Calu3 (cell line): ENCODE measurements at places on chromosomes 2 and 18.

- DNase-seq = no peak
These were observed 480.8 kb downstream of the PLCL1 start for GRCh38 chr2:198285216-198285615.

GRCh38 chr18:10851824-10852319, 297.5 kb downstream of the PIEZO2 start:
- no peak for DNase-seq

DNA sequence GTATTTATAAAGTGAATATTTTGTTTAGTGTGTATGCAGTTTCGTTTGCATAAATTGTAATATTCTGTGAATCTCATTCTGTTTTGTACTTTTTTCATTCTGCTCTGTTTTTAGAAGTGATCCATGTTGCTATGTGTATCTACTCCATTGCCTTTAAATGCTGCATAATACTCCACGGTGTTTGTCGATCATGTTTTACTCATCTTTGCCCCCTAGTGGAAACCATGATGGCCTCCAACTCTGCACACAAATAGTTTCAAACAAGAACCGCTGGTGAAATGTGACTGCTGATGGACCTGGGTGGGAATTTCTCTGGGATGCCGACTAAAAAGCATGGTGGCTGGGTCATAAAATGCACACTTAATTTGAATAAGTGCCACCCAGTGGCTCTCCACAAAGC, 32.0 kb upstream of the SKOR2 start:
- peak; percentile 30 for DNase-seq

- DNase-seq = no peak
These were observed 5.8 kb upstream of the UPP2 start for GRCh38 chr2:158095912-158096311.

GRCh38 chr2:209830722-209831465, 59.3 kb downstream of the UNC80 start:
- DNase-seq = no peak

DNA sequence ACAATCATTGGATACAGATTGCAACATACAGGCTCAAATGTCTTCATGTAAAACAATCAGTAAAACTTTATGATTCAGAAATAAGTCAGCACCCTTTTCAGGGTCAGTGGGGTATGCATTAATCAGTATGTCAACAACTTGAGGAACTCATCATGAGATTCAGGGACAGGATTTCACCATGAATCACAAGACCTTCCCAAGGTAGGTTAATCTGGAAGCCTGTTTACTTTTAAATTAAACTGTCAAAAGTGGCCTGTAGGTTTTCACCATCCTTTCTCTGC, 104.8 kb downstream of the SP100 start:
- DNase-seq = no peak

- no peak for DNase-seq
These were observed 131.0 kb upstream of the ZEB2 start for GRCh38 chr2:144650907-144651306.

DNA sequence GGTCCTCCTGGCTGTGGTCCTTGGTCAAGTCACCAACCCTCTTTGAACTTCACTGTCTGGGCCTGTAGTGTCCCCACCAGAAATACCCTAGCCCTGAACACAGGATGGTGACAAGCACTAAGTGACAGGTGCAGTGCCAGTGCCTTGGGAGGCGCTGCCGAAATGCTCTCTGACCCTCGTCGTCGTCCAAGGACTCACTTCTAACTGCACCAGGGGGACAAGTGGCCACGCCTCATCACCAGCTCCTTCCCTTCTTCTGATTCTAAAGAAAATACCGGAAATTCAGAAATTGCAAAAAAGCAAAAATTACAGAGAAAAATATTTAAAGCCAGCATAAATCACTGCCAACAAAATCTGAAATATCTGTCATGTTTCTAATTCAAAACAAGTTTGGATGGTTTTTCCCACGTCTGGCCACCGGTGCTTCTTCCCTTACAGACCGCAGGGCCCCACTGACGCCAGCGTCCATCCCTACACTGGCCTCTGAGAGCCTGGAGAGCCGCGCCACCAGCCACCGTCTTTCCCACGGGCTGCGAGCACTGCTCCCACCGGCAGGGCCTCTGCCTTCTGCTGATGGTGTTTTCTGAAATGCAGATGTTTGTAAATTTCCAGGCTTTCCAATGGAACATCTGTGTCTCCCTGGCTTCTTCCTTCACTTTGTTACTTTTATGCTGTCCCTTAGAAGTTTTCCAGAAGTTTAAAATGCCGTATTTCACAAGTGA, 37.4 kb upstream of the GPC1 start:
- no peak for DNase-seq

DNA sequence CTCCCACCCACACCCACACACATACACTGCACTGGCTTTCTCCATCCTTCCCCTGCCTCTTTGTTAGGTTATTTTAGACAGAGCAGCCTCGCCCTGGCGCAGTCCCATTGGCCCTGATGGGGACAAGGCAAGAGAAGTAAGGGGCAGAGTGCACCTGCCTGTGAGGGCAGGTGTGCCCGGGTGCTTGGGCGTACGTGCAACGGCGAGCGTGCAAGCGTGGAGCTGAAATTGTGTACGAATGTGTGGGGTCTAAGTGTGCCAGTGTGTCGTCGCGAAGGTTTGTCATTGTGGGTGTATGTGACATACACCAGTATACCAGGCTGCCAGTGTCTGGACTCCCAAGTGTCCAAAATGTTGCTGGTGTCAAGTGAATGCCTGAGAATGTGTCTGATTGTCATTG, 544 bp downstream of the LRATD1 start:
- peak; percentile 18 for DNase-seq
